ENCODE measurements at places on chromosomes 5 and 9.

DNA sequence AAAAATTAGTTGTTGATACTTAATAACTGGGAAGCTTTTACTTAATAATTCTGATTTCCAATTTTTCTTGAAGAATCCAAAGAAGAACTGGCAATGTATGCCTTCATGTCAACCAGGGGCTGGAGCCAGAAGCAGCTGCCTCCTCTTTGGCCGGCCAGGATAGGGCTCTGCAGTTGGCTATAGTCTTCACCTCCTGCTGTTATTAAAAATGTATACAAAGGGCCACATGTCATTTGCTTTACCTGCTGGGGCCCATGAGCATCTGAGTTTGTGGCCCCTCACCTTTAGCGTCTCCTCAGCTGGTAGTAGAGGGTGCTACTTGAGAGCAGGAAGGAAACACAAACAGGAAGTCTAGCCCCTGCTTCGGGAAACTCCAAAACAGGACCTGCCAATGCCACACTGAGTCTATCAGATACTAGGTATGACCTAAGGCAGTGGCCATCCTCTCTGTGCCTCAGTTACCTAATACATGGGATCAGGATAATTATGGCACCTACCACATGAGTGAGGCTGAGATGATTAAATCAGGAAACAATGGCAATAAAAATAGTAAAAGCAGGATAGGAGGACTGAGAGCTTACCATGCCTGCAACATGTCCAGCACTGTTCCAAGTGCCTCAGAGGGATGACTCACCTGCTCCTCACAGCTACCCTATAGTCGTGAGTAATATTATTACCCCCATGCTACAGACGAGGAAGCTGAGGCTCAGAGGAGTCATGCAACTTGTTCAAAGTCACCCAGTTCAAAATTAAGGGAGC is 21.3 kb downstream of the CCDC69 start:
- no peak for DNase-seq

- DNase-seq = no peak
These were observed 1.3 kb downstream of the ADAMTS6 start for GRCh38 chr5:65480306-65480865.

DNA sequence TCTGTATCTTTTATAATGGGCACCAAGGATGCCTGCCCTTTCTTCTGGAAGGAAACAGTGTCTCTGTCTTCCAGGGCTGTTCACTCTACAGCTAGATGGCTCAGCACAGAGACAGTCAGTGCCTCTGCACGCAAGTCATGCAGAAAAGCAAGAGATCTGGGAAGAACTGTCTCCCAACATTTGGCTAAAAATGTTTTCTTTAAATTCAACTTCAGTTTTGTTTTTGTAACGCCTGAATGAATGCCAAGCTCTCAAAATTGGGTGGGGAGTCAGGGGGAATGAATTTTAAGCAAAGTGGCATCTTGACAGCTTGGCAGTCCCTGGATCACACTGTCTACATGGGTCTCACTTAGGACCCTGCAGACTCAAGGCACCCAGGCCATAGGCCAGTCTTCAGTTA is 12.6 kb downstream of the OLFML2A start:
- no peak for DNase-seq

DNA sequence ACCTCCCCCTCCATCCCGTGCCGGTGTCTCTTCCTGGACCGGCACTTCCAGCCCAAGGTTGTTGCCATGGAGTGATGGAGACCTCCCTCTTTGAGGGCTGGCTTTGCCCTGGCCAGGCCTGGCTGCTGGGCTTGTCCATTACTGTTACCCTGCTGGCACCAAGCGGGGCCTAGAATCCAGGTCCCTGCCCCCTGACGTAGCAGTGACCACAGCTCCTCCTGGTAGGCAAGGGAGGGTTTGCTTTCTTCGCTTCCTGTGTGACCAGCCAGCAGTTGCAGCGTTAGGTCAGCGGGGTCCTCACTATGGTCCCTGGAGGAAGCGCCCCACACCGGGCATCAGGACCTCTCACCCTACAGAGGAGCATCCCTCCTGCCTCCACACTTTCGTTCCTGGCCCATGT is 146.7 kb upstream of the COL5A1 start:
- DNase-seq = no peak

DNA sequence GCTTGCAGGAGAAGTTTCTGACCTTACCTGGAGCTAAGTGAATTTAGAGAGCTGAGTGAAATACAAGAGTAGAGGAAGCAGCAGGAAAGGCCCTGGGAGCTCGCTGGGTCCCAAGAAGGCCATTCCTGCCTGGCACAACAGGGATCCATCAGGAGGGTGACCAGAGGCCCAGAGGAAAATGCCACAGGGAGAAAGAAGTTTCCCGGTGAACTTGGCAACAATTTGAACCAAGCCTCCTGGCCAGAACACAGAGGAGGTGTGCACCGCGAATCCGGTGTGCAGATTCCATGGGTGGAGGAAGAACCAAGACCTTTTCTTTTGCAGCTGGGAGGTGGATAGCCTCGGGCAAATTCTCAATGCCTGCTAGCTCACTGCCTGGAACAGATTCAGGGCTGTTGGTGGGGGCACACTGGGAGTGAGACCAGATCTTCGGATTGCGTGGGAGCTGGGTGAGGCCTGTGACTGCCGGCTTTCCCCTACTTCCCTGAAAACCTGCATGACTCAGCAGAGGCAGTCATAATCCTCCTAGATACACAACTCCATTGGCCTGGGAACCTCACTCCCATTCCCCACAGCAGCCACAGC is 1850.9 kb upstream of the NUDT12 start:
- no peak for DNase-seq

DNA sequence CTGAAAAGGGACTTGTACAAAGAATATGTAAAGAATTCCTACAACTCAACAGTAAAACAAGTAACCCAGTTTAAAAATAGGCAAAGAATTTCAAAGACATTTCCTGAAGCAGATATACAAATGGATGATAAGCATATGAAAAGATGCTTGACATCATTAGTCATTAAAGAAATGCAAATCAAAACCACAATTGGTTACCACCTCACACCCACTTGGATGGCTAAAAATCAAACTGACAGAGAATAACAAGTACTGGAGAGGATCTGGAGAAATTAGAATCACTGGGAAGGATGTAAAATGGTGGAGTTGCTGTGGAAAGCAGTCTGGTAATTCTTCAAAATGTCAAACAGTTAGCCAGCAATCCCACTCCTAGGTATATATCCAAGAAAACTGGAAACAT is 12.5 kb upstream of the FOXE1 start:
- DNase-seq = no peak

DNA sequence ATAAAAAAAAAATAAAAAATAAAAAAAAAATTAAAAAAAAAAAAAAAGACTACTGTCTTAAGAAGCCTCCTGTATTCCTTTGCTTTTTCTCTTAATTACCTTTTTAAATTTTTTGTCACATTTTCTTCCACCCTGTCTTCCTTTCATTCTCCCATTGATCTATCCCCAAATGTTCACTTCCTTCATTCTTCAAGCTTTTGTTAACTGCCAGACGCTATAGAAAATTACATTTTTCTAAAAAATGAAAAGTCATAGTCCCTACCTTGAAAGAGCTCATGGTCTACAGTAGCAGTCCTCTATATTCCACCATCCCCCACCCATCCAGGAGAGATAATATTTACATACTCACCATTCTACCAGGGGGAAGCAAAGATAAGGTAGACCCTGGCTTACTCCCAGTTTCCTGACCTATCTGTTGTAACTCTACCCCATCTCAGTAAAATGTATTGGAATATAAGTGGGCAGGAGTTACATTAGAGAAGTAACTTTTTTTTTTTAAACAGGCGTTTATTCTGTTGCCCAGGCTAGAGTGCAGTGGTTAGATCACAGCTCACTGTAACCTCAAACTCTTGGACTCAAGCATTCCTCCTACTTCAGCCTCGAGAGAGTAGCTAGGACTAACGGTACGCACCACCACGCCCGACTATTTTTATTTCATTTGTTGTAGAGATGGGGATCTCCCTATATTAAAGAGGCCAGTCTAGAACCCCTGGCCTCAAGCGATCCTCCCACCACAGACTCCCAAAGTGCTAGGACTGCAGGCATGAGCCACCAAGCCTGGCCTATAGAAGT is 3.8 kb upstream of the PRKAA1 start:
- DNase-seq = no peak

- no peak for DNase-seq
These were observed 32.5 kb downstream of the GSN start for GRCh38 chr9:121300283-121301119.

GRCh38 chr9:114789006-114789405 is 16.8 kb downstream of the TNFSF15 start:
- no peak for DNase-seq

DNA sequence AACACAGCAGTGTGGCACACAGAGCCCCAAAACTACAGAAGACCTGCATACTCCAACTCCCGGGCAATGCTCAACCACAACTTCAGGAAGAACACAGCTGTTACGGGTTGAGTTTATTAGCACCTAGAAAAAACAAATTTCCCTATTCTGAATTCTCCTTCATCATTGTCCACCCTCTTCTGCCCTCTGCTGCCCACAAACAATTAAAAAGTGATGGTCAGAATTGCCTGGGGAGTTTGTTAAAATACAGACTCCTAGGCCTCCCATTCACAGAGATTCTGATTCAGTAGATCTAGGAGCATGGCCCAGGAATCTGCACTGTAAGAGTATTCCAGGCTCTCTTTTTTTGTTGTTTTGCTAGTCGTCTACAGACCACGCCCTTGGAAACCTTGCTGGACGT is 310.6 kb downstream of the NDUFS4 start:
- DNase-seq = no peak

- DNase-seq = no peak
These were observed 20.7 kb upstream of the SLC1A3 start for GRCh38 chr5:36585701-36586100.

- DNase-seq = no peak
These were observed 35.6 kb downstream of the ADRA1B start for GRCh38 chr5:159951834-159952233.

- no peak for DNase-seq
These were observed 1.9 kb upstream of the CDKN2B start for GRCh38 chr9:22010866-22011625.

- DNase-seq = peak; percentile 75
These were observed 2.4 kb downstream of the SAPCD2 start for GRCh38 chr9:137067860-137068538.

DNA sequence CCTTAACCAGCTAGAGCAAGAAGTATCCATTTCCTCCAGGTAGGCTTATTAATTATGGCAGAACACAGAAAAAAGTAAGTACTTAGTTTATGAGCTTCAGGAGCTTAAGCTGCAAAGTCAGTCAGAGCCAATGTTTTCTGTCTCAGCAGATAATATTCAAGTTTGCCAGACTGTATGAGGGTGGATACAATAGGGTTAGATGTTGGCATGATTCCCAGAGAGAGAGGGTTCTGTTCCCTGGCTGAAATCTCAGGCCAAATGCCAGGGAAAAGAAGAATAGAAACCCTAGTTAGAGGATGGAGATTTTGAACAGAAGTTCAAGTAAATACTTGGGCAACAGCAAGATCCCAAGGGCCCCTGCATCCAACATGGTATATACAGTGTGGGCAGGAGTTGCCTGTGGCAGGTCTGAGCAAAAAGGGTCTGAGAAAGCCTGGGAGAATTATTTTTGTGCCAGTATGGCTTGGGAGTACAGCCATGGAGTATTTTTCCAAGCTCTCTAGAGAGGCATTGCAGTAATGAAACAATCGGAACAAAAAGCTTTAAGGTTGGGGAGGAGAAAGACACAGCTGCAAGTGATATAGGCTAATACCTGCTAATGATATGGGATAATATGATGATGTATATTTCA is 31.0 kb upstream of the ISOC1 start:
- no peak for DNase-seq

GRCh38 chr5:5275211-5275610 is 135.1 kb downstream of the ADAMTS16 start:
- DNase-seq = no peak

- no peak for DNase-seq
These were observed 1060.1 kb downstream of the PTPRD start for GRCh38 chr9:9552665-9553064.

GRCh38 chr5:35622974-35623373 is 5.3 kb downstream of the SPEF2 start:
- no peak for DNase-seq

DNA sequence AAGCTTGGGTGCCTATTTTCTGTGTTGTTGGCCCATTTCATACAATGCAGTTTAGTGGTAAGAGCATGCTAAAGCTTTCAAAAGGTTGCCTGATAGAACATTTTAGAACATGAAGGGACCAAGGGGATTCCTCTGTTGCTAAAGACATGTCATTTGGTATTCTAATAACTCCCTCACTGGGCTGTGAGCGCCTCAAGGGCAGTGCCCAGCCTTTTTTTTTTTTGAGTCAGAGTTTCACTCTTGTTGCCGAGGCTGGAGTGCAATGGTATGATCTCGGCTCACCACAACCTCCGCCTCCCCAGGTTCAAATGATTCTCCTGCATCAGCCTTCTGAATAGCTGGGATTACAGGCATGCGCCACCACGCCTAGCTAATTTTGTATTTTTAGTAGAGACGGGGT is 77.1 kb downstream of the PCSK5 start:
- no peak for DNase-seq

DNA sequence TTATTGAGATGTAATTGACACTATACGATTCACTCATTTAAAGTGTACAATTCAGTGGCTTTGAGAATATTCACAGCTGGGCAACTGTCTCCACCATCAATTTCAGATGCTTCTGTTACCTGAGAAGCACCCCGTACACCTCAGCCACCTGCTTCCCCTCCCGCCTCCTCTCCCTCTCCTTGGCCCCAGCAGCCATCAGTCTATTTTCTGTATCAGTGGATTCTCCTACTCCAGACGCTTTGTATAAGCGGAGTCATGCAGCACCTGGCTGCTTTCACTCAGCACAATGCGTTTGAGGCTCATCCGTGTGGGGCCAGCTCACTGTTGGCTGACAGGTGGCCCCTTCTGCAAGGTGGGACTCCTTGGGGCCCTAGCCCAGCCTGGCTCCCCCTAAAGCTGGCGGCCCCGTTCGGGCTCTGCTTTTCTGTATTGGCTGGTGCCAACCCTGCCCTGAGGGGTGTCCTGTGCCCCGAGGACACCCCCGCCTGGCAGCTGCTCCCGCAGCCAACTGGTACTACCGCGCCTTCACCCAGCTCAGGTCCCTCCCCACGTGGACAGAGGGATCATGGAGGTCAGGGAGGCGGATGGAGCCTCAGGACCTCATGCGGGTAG is 124.4 kb upstream of the COL5A1 start:
- no peak for DNase-seq

DNA sequence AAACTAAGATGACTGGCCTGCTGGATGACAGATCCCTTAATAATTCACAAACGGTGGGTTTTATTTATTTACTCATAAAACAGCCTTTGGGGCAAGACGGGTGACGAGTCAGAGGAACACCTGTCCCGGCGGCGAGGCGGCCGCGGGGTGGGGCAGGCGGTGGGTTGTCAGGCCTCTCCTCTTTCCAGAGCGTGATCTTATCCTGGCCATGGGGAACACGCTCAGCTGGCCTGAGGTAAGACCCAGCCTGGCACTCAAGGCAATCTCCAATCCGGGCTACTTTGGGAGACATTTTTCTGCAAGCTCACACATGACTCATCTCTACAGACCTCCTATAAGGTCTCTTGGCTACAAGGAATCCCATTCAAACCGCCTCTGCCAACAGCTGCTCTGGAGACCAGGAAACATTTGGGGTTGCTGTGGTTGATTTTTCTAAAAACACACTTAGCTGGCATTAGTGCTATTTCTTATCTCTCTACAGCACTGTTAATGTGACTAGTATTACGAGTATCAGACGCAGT is 6.3 kb downstream of the RAPGEF1 start:
- no peak for DNase-seq

DNA sequence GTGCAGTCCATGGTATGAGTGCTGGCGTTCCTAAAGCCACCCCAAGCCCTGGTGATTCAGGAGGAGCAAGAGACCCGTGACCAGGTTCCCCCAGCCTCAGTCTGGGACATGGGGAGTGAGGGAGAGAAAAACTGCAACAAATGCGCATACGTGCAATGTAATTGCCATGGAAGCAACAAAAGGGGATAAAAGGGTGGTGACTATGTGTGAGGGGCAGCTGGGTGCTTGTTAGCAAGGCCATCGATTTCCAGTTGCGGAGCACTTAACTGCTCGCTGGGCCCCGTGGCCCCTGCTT is 709 bp upstream of the SH3PXD2B start:
- DNase-seq = no peak

Measured in stimulated activated CD8-positive, alpha-beta memory T cell treated with anti-CD3 and anti-CD28 coated beads, Interleukin-15, amount 100 ng/mL, for 48 hours (primary cell).